Femur (tissue), 1 donor: ENCODE measurements at places on chromosomes 16 and 17.

DNA sequence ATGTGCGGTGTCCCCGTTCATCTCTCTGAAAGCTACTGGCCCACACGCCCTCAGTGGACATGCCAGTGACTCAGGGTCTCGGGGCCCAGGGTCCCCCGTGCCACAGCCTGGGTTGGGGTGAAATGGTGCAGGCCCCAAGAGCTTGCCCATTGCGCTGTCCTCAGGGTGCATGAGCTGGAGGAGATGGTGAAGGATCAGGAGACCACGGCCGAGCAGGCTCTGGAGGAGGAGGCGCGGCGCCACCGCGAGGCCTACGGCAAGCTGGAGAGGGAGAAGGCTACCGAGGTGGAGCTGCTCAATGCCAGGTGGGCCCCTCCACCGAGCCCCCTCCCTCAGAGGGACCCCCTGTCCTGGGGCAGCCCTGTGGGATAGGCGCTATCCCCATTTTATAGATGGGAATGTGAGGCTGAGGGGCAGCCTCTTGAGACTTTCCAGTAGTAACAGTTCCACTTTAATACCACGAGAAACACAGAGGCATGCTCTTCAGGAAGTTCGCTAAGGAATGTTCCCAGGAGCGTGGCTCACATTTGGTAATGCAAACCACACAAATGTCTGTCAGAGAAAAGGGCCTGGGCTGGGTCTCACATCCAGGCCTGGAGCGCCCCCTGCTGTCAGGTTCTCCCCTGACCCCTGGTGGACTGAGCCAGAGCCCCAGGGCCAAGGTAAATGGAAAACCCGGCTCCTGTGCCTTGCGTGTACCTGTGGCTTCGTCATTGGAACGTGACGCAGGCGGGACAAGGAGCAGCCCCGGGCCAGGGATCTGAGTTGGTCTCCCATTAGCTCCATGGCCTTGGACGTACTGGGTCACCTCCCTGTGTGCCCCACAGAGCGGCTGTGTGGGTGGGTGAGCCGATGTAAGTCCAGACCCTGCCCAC, 133.7 kb downstream of the RAB11FIP4 start:
- peak; percentile 88 for DNase-seq

DNA sequence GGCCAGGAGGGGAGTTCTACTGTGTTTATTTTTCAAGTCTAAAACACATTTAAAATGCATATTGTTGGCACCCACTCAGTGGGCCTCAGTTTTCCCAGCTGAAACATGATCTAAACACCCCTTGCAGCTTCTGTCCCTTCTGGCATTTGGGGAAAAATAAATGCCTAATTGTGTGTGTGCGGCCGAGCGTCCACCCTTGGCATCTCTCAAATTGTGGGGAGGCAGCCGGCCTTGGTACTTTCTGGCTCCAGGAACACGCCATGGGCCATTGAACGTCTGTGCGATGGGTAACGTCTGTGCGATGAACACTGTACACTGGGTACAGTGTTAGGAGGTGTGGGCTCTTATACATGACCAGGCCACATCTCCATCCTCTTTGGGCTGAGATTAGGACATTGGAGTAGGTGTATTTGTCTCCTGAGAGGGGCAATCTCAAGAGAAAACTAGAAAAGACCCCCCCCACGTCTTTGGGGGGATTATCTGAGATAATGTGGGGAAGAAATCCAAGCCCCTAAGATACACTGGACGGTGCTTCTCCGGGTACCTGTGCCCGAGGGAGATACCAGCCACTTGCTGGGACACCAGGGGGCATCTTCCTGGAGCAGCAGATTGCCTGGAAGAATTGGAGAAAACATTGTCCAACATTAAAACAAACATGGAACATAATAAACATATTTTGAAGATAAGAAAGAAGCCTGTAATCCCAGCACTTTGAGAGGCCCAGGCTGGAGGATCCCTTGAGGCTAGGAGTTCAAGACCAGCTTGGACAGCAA, 54.9 kb downstream of the RAB11FIP4 start:
- DNase-seq = no peak

DNA sequence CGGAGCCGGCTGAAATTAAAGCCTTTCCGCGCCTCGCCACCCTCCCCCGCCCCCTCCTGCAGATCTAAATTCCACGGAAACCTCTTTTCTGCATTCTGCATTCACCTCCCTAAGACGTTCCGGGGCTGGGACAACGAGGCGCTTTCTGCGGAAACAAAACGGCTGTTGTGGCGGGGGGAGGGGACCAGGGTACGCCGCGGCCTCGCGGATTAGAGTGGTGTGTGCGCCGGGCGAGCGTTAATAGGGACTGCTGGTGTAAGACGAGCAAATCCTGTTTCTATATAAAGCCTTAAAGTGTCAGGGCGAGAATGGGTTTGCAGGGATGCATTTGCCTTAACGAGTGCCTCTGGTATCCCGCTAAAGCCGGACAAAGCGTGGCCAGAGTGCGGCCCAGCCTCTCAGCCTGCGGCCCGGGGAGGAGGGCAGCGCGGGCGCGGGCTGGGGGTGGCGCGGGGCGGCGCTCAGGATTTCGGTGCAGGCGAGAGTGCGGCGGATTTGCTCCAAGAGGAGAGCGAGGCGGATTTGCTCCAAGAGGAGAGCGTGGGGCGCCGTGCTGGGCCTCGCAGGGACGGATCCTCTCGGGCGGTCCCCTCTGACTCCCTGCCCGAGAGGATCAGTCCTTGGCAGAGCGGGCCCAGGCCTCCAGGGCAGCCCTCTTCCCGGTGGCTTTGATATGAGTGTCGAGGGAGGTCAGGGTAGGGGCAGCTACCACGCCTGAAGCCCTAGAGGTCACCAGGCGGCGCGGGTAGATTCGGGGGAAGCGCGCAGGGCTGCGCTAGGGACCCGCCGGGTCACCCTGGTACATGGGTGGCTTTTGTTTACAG, 5.1 kb downstream of the BAHCC1 start:
- no peak for DNase-seq

DNA sequence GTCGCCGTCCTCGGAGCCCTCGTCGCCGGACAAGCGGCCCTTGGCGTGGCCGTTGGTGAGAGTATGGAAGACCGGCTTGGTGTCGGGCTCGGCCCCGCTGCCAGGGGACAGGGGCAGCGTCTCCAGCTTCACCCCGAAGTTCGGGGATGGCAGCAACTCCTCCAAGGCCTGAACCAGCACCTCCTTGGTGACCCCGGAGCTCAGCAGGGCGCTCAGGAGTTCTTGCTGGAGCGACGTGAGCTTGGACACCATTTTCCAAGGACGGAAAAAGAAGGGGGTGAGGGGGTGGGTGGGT, 279 bp downstream of the HNF1B start:
- DNase-seq = no peak
